ENCODE measurements at places on chromosomes 4 and X.

GRCh38 chr4:187046471-187046870 is 322.8 kb upstream of the FAT1 start:
- no peak for DNase-seq

DNA sequence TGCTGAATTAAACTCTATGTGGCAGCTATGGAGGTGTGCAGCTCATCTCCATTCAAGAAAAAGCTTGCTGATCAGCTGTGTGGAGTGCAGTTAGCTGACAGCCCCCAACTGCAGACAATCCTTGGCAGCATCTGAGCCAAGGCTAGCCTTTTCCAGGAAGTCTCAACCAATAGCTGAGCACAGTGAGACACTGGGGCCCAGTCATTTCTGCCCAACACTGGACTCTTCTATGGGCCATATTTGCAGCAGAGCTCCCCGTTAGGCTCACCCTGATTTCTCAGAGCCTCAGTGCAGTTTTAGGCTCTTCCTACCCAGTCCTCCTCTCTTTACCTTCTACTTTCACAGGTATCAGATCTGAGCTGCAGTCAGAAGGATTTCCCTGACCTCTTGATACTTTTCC is 12.9 kb downstream of the DDX53 start:
- no peak for DNase-seq

DNA sequence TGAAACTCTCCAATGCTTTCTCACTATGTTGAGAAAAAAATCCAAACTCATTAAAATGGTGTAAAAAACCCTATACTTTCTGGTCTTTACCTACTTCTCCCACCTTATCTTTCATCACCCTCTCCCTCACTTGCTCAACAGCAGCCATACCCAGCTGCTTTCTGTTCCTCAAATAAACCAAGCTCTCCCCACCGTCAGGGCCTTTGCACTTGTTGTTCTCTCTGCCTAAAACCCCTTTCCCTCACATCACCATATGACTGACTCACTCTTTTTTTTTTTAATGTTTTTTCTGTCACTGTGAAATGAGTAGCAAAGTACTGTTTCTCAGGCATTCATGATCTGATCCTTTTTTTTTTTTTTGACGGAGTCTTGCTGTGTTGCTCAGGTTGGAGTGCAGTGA is 122.3 kb upstream of the TMEM164 start:
- DNase-seq: no peak

DNA sequence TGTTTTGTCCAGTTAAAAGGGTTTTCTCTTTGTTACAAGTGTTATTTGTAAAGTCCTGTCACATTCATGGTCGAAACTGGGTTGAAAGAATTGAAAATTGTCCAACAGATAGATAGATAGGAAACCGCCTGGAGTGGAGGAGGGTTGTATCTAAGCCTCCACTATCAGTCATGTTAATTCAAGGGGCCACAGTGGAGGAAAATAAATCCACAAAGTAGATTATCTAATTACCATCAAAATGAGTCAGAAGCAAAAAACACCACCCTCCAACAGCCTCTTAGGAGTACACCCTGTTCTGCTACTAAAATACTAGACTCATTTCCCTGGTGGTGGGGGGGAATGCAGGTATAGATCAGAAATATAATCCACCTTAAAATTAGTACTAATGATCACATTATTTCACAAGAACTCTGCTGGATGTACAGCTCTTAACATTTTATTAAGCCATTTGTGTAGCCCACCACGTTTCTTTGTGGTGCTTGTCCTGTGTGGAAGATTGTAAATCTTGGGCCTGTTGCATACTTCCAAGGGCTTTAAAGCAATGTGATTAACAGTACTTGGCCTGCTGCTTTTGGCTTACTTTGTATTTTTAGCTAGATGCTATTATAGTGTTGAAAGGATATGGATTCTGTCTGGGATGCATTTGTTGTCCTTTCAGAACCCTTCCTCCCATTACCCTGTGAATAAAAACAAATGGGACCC is 26.8 kb downstream of the RBBP7 start:
- no peak for DNase-seq

DNA sequence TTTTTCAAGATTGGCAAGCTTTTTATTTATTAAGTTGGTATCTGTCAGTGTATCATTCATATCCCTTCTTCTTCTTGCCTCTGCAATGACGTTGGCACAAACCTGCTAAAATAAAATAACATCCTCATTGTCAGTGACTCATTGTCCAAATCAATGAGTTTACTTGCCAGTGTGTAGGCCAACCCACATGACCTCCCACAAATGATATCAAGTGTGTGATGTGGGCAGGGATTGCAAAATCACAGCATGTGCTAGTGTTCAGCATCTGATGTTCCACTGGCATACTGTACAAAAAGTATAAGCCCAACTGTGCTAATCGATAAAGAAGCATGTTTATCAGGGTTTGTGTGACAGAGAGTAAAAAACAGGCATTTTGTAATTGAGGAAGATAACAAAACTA is 25.5 kb downstream of the GPAT3 start:
- no peak for DNase-seq

DNA sequence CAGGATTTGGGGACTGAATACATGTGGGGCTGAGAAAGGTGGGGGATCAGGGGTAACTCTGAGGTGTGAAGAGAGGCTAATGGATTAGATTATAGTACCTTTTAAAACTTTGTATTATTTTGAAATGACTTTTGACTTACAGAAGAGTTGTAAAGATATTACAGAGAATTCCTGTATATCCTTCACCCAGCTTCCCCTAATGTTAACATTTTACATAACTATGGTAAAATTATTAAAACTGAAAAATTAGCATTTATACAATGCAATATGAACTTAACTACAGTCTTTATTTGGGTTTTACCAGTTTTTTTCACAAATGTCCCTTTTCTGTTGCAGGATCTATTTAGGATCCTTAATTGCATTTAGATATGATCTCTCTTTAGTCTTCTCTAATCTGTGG is 57.4 kb downstream of the TMEM164 start:
- no peak for DNase-seq

DNA sequence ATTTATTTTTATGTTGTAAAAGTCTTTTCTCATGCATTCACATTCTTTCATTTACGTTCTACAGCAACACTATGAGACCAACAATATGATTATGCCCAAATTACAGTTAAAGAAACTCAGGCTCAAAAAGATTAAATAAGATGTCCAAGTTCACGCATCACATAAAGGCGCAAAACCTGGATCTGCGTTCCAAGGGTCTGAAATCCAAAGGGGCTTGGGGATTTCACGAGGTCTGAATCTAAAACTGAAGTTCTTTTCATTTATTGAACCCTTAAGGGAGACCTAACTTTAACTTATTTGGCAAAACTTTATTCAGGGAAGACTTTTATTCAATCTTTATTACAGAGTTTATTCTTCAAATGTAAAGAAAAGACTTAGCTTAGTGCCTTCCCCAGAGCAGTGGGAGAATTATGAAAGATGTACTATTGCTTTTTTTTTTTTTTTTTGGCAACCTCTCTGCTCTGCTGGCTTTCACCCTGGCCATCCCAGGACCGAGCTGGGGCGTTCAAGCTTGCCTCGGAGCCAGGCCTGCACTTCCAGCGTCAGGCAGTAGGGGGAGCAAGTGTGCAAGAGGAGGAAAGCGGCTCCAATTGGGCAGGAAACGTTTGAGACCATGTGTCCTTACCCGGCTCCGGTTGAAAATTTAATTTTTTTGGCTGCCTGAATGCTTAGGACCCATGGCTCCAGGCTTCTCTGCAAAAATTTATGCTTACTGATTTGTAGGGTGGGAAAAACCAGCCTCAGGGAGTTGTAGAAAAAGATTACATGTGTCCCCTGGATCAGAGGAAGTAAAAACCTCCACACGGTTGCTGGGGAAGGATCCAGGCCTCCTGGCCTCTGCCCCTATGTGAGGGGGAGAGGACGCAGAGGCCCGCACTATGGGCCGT is 344.3 kb upstream of the KLF3 start:
- DNase-seq: peak; percentile 100

DNA sequence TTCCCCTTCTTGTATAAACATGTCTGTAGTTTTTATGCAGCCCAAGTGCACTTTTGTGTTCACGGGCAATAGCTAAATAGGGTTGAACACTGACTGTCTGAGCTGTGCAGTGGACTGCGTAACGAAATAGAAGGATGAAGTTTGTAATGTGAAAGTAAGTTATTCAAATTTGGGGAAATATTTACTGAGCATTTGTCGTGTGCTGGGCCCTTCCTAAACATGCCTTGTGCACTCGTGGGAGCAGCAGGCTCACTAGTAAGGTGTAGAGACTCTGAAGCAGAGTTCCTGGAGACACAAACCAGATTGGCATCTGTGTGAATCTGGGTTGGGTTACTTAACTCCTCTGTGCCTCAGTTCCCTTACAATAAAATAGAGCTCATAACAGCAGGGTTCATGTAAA is 51.7 kb upstream of the C1QTNF7 start:
- no peak for DNase-seq

- DNase-seq: no peak
These were observed 55.2 kb downstream of the LCORL start for GRCh38 chr4:17966312-17966711.

DNA sequence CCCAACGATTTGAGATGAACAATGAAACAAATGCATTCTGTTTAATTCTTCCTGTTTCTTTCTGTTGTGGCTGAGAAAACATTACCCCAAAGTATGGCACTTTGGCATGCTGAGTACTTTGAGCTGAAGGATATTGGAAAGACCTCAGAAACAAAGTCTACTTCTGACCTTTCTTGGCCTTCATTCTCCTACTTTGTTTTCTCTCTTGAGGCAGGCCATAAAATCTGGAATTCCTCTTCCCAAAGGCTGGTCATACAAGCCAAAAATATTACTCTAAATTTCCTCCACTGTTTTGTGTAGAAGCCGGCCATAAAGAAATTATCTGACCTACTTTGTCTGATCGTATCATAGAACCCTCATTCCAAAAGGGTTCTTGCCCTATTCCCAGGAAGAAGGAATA is 1048.2 kb downstream of the TECRL start:
- DNase-seq: no peak

DNA sequence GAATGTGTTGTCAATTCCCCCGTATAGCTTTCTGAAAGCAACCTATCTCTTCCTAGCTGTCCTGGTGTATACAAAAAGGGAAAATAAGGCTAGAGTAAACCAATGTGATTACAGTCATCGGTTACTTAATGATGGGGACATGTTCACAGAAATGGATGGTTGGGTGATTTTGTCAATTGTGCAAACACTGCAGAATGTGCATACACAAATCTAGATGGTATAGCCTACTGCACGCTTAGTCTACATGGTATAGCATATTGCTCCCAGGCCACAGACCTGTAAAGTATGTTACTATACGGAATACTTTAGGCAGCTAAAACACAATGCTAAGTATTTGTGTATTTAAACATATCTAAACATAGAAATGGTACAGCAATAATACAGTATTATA is 5.1 kb downstream of the DTHD1 start:
- no peak for DNase-seq

GRCh38 chr4:94454405-94454804 is 2.7 kb downstream of the PDLIM5 start:
- DNase-seq: no peak

- no peak for DNase-seq
These were observed 1158.1 kb downstream of the FSTL5 start for GRCh38 chr4:161005746-161006145.

- no peak for DNase-seq
These were observed 885 bp downstream of the CCDC110 start for GRCh38 chr4:185470501-185471195.

DNA sequence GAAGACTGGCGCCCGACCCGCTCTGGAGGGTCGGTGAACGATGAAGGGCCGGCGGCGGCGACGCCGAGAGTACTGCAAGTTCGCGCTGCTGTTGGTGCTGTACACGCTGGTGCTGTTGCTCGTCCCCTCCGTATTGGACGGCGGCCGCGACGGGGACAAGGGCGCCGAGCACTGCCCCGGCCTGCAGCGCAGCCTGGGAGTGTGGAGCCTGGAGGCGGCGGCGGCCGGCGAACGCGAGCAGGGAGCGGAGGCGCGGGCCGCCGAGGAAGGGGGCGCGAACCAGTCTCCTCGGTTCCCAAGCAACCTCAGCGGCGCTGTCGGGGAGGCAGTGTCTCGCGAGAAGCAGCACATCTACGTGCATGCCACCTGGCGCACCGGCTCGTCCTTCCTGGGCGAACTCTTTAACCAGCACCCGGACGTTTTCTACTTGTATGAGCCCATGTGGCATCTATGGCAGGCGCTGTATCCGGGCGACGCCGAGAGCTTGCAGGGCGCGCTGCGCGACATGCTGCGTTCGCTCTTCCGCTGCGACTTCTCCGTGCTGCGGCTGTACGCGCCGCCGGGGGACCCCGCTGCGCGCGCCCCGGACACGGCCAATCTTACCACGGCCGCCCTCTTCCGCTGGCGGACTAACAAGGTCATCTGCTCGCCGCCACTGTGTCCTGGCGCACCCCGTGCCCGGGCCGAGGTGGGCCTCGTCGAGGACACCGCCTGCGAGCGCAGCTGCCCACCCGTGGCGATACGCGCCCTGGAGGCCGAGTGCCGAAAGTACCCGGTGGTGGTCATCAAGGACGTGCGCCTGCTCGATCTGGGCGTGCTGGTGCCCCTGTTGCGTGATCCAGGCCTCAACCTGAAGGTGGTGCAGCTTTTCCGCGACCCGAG is 568 bp downstream of the CHST7 start:
- no peak for DNase-seq

DNA sequence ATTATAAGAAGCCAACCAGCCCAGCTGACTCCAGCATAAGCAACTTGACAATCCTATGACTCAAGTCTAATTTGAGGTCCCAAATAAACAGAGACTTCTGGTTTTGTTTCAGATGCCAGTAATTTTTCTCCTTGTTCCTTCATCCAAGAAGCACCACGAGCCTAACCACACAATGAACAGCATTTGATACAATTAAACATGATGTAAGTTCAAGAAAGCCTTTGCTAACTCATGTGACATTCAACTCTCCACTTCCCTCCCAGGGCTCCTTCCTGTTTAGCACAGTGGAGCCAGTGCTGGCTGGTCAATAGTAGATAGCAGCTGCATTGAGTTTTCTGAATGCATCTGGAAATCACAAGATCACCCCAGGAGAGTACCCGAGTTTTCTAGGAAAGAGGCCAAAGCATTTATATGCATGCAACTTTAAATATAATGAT is 206.3 kb downstream of the ARHGAP24 start:
- DNase-seq: no peak

- no peak for DNase-seq
These were observed 96.8 kb downstream of the AKAP4 start for GRCh38 chrX:50103866-50104566.

GRCh38 chr4:16140879-16141249 is 57.0 kb upstream of the PROM1 start:
- no peak for DNase-seq

DNA sequence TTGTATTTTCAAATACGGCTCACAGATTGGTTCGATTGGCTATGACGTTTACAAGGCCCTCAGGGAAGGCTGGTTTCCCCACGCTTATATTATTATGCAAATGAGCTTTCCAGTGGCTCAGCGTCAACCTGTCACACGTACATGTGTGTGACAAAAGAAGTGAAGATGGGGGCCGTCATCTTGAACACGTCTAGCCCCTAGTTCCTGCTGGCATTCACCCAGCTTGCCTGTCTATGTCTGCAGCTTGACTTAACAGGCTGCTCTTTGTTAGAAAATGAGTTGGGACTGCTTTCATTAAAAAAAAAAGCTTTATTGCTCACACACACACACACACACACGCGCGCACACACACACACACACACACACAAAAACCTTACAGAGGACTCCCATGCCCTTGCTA is 283.6 kb upstream of the CTSO start:
- DNase-seq: no peak
